ENCODE measurements at places on chromosomes 2 and 18. TPM values are rescaled to one million over a fixed set of nuclear protein-coding genes. Genes with fewer than 3 reads are reported as not detected.

GPR39 gene
- 13.4 TPM for total RNA-seq

MC2R gene
- total RNA-seq = not detected

- H3K27ac ChIP-seq = no peak overlapping the region
- H3K36me3 ChIP-seq = no peaks in the 10 kb centered on the region
- no peak for DNase-seq
Observed at GRCh38 chr18:43060020-43060419, 55.5 kb downstream of the RIT2 start.

DNA sequence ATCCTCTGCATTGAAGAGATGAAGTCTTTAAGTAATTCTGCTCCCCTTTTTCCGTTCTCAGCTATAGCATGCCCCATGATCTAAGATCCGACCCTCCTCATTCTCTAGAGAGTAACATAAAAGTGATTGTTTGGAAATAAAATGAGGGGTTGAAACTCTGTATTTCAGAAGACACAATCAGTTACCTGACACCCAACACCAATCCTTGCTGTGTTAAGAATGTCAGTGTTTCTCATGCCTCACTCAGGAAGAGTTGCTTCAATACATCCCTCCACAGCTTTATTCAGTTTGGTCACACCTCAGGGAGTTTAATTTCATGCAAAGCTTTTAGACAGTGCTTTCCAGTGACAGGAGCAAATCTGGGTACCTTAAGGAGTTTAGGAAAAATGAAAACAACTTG lies 49.9 kb upstream of the RBBP8 start:
- no peaks in the 10 kb centered on the region for H3K27me3 ChIP-seq
- no peaks in the 10 kb centered on the region for H3K36me3 ChIP-seq
- no peaks in the 10 kb centered on the region for H3K4me1 ChIP-seq
- DNase-seq = no peak
- no peak overlapping the region for H3K27ac ChIP-seq
- no peak overlapping the region for H3K4me3 ChIP-seq

- no peaks in the 10 kb centered on the region for H3K36me3 ChIP-seq
- H3K27ac ChIP-seq = no peak overlapping the region
- no peak for DNase-seq
- peaks cover 17% of the 10 kb centered on the region for H3K4me1 ChIP-seq
Observed at GRCh38 chr18:23822590-23823385, 133.5 kb downstream of the LAMA3 start.

LIPG gene
- 10.2 TPM for total RNA-seq

- H3K36me3 ChIP-seq = no peaks in the 10 kb centered on the region
- no peak for DNase-seq
- no peak overlapping the region for H3K4me3 ChIP-seq
Observed at GRCh38 chr2:146659976-146660375, 1184.9 kb upstream of the ACVR2A start.

- no peak overlapping the region for H3K27ac ChIP-seq
- no peaks in the 10 kb centered on the region for H3K36me3 ChIP-seq
- H3K27me3 ChIP-seq = no peaks in the 10 kb centered on the region
- no peak overlapping the region for H3K4me3 ChIP-seq
- no peaks in the 10 kb centered on the region for H3K4me1 ChIP-seq
Observed at GRCh38 chr18:69558052-69558451, 157.4 kb downstream of the DOK6 start.

WDR33 gene
- total RNA-seq = 53.9 TPM

DNA sequence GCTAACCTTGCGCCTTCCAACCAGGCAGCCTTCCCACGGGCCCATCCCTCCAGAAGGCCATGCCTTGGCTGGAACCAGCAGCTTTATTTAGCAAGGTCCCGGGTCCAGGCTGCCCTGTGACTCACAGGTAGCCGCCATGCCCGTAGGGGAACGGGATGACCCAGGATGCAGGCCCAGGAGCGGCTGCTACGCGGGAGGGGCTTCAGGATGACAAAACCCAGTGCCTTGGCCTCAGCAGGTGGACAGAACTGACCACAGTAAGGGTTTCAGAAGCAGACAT lies 63.3 kb downstream of the RTP5 start:
- H3K36me3 ChIP-seq = no peaks in the 10 kb centered on the region
- no peaks in the 10 kb centered on the region for H3K27me3 ChIP-seq
- peak overlapping the region; percentile 36 for H3K27ac ChIP-seq

DNA sequence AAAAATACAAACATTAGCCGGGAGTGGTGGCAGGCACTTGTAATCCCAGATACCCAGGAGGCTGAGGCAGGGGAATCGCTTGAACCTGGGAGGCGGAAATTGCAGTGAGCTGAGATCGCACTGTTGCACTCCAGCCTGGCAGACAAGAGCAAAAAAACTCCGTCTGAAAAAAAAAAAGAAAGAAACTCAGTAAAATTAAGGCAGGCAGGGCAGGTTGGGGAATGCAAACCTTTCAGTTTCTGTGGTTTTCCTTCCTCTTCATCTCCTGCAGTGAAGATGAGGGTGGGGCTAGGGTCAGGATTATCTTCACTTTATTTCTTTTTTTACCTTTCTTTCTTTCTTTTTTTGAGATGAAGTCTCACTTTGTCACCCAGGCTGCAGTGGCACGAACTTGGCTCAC lies 43.2 kb upstream of the PSME4 start:
- no peak overlapping the region for H3K4me3 ChIP-seq
- H3K36me3 ChIP-seq = no peaks in the 10 kb centered on the region
